ENCODE measurements at places on chromosomes 3 and 15.

- no peak for DNase-seq
These were observed 354.5 kb downstream of the LPP start for GRCh38 chr3:188508454-188508853.

GRCh38 chr3:10289787-10290355 lies 2.9 kb downstream of the GHRL start:
- DNase-seq, result no peak

GRCh38 chr3:57570878-57571277 lies 14.8 kb downstream of the PDE12 start:
- DNase-seq, result no peak

DNA sequence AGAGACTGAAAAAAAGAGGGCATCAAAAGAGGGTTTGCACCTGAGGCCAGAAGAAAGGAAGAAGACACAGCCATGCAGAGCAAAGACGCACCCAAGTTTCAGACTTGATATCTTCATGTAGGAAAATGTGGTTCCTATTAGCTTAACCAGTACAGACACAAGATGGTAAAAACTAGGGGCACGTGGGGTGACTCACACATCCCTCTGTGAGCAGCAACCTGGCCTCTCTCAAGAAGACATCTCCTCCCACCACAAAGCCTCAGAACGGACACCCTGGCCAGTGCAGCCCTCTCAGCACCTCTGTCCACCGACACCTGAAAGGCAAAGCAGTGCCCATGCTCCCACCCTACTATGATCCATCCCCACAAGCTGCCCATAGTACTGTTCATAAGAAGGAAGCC lies 33.3 kb downstream of the GLB1 start:
- no peak for DNase-seq

- DNase-seq, result no peak
These were observed 91.1 kb downstream of the MYRIP start for GRCh38 chr3:39900462-39901002.

- no peak for DNase-seq
These were observed 80.5 kb upstream of the RORA start for GRCh38 chr15:61309617-61310016.

DNA sequence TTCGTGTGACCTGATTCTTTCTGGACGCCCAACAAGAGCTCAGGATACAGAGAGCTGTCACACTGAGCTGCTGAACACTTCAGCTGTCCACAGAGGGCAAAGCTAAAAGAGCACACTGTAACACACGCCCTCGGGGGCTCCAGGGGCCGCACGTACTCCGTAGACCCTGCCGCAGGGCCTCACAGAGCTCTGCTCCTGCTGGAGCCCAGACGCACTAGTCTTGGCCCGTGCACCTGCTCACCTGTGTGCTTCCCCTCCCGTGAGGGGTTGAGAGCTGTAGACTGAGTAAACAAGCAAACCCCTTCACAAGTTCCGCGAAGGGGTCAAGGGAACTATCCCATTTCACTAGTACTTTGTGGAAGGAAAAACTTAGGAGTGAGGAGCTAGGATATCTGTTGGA lies 30.7 kb upstream of the TUSC7 start:
- DNase-seq, result no peak

DNA sequence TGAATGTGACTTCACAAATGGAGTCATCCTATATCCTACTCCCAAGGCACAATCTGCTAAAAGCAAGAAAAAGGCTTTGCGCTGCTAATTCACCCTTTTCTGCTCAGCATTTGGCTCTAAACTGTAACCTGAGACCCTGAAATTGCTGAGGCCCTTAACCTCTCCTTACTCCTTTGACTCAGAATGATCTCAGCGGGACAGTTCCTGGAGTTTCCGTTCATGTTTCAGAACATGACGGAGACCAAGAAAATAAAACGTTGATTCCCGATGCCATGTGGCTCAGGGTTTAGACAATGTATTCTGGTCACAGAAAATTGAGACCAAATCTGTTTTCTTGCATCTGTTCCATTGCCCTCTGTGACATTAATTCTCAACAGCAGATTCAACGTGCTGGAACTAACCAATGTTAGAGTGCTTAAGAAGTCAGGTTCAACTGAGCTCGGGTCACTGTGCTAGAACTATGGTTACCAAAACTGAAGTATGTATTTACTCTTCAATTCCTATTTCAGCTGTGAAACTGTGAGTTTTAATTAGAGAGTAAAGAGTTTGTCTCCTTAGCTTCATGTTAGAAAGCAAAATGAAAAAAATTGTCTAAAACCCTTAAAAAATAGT lies 45.4 kb upstream of the TMC3 start:
- no peak for DNase-seq

GRCh38 chr3:184296616-184297015 lies 2.4 kb upstream of the PSMD2 start:
- DNase-seq, result no peak

DNA sequence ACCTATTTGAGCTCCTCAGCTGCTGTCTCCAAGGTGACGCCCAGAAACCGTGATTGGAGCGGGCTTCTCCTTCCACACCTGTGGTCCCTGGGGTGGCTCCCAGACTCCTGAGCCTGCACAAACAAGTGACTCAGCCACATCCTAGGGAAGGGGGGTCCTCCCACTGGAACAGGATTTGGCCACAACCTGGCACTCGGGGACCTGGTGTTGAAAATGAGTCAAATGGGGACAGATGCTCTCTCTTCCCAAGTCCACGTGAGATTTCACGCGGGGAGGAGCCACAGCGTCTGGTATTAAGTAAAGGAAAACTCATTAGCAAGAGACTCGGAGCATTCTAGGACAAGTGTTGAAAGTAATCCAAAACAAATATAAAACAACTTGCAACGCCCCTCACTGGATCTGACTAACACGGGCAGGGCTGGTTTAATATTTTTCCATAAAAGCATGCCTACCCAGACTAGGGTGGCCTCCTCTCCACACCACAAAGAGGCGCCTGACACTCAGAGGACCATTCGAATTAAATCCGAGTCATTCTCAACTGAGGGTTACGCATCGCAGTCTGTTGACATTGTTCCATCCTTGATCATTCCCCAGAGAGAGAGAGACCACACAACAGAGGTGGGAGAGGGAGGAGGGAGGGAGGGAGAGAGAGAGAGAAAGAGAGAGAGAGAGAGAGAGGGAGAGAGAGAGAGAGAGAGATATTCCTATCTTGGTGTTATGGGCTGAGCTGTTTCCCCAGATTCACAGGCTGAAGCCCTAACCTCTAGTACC lies 74.4 kb downstream of the MGLL start:
- DNase-seq, result no peak

DNA sequence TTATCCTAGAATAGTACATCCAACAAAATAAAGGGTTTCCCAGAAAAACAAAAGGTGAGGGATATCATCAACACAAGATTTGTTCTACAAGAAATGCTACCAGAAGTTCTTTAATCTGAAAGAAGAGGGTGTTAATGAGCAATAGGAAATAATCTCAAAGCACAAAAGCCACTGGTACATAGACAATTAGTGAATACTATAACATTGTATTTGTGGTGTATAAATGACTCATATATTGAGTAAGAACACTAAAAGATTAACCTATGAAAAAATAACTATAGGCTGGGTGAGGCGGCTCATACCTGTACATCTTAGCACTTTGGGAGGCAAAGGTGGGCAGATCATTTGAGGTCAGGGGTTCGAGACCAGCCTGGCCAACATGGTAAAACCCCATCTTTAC lies 210.2 kb upstream of the SLITRK3 start:
- DNase-seq, result no peak

DNA sequence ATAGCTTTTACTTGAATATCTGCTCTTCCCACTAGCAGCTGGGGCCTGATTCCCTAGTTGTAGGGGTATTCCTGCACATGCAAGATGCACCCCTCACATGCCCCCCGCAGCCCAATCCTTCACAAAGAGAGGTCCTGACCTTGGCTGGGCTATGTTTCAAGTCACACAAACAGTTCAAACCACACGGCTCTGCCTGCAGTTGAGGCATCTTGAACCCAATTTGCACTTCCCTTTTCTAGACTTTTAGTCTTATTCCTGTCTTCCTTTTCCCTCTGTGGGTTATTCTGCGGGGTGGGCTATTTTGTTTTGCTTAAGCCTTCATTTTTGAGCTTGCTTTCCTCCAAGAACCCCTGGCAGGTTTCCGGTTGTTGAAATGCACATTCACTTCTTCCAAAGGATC lies 13.3 kb upstream of the CCR1 start:
- DNase-seq, result no peak

DNA sequence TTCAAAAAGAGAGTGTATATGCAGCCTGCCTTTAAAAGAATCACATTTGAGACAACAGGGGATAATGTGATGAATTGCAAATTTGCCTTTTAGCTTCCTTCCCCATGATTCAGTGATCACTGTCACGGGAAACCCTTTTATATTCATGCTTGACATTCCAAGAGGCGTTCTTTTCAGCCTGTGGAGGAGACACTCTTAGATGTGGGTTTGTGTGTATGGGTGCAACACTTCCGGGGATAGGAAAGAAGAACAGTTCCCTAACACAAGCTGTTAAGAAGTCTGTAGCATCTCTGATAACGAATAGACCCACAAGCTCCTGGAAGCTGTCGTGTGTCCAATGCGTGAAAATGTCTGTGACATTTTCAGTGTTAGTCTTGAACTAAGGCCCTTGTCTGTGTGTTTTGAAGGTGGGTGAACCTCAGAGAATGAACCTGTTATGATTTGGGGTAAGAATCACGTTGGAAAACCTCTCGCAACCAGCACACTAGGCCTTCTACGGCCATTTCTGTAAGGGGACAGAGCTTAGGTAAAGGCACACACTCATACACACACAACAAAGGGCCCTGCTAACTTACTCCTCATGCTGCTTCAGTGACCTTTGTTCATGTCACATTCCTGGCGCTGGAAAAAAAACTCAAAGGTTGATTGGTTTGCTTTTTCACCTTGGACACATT lies 229.2 kb upstream of the ST8SIA2 start:
- DNase-seq, result no peak

- no peak for DNase-seq
These were observed 66.5 kb downstream of the CTNNB1 start for GRCh38 chr3:41265823-41266273.

Measured in D341Med (cell line).